ENCODE measurements at places on chromosomes 12 and 14.
A peak's percentile ranks its signal among the peaks of the same experiment; 100 is the strongest.

DNA sequence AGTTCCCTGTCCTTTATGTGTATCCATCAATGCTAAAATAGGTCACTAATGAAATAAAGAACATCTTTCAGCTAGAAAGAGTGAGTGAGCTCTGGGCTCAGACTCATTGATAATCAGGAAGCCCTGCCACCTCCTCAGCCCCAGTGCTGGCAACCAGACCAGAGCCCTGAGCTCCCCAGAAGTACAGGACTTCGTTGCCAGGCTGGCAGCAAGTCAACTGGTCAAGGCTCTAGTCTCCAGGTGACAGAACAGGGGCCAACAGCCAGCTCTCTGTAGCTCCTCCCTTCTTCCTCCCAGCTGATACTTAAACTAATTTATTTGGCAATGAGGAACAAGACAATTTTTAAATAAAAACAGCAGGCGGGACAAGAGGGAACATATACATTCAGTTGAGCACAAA, 145.3 kb downstream of the EGLN3 start:
- no peak for DNase-seq

- DNase-seq: no peak
Measured at GRCh38 chr12:89975574-89975973, 266.9 kb upstream of the ATP2B1 start.

- DNase-seq: no peak
Measured at GRCh38 chr12:132481771-132482745, 7.9 kb upstream of the FBRSL1 start.

DNA sequence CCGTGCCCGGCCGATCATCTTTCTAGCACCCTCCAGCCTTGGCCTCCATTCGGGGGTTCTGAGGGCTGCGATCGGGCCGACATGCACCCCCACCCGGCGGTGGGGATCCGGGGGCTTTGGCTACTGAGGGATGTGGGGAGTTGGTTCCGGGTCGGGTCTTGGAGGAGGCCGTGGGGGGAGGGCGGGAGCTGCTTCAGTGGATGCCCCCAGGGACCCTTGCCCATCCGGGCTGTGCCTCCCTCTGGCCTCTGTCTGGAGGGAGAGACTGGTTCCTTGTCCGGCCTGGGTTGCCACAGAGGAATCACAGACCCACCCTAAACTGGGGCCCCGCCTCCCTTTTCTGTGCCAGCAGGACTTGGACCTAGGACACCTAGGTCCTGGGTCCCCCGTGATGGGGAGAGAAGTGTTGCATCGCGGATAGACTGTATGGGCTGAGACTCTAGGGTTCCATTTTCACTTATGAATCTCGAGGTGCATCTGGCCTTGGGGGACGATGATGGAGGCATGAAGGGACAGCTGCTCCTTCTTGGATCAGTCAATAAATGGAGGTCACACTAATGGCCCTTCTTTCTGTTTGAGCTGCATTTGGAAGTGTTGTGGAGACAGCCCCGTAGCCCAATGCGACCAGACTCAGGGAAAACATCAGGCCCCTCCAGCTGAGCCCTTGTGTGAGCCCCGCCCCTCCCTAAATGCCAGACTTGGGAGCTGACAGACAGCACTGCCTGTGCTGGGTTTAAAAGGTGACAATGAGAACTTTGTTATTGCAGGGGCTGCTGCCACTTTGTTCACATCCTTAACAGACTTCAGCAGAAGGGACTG, 577 bp downstream of the DTX3 start:
- DNase-seq: no peak

GRCh38 chr14:52463375-52463774, 88.9 kb downstream of the TXNDC16 start:
- no peak for DNase-seq

- no peak for DNase-seq
Measured at GRCh38 chr14:89241934-89242651, 174.9 kb downstream of the FOXN3 start.

DNA sequence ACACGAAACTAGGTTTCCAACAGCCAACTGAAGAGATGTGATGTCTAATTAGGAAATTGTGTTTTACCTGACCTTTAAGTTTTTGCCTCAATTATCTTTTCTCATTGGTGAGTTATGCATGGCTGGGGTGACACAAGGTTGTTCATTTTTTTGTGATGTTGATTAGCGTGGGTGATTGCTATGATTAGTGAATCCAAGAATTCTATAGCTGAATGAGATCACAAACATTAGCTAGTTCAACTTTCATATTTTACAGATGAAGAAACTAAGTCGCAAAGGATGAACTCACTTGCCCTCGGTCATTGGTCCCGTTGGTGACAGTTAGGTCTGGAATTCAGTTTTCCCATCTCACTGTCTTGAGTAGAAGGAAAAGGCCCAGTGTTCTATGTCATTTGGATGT, 32.6 kb upstream of the LMNTD1 start:
- no peak for DNase-seq

DNA sequence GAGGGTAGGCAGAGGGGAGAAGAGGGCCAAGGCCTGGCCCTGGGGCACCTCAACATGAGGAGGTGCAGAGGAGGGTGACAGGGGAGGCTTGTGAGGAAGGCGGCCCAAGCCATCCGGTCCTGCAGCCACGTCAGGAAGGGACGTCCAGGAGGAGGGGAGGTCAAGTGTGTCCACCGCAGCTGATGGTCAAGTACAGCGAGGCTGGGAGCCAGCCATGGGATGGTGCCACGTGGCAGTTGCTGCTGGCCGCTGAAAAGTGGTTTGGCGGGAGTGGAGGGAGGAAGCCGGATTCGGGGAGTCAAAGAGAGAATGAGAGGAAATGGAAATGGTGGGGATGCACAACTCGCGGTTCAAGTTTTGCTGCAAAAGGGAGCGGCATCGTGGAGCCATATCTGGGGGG, 41.2 kb downstream of the PRIMA1 start:
- no peak for DNase-seq

- DNase-seq: peak; percentile 68
Measured at GRCh38 chr14:95516554-95517181, at the start of gene SYNE3. SYNE3 (minus strand) TSS chr14:95516650; CDS start chr14:95475821, 40,829 bp downstream.

DNA sequence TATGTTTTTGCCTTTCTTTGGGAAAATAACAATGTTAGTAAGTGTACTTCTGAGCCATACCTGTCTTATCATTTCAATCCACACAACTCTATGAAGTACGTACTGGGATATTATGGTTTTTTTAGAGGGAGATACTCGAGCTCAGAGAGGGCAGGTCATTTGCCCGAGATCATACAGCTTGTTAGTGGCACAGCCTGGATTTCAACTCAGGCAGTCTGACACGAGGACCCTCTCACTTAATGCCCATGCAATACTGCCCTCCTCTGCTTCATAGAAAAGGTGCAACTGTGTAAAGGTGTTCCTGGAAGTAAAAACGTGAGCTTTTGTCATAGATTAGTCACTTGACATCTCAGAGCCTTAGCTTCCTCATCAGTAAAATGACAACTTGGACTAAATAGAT, 128.0 kb downstream of the NDUFA12 start:
- DNase-seq: no peak

DNA sequence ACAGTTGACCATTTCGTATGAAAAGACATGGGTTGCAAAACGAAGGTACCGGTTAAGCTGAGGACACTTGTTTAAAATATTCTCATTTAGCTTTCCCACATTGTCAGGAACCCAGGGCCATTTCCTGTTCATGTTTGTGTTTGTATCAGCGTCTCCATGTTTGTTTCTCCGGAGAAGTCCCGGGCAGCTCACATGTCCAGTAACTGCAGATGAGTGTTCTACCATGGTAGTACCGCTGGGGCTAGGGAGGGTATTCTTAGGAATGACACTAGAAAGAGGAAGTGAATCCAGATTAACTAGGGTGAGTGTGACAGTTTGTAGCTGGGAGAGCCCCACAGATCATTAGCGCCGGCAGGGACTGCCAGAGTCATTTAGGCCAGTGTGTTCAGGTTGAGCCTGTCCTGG, 50.0 kb upstream of the EVL start:
- no peak for DNase-seq

DNA sequence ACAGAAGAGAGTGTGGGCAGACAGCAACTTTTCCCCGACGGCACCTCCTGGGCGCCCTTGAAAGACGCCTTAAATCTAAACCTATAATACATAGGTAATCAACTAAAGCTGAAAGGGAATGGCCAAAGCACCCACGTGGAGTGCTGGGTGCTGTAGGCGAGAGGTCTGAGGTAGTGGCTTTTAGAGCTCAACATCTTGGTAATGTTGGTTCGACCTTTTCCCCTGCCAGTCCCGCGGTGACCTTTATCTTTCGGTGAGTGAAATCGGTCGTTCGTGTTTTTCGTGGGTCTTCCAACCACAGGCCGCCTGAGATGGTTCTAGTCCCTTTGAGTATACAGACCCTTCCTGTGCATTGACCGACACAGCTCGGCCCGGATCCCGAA, 9.1 kb downstream of the OR6S1 start:
- DNase-seq: no peak

DNA sequence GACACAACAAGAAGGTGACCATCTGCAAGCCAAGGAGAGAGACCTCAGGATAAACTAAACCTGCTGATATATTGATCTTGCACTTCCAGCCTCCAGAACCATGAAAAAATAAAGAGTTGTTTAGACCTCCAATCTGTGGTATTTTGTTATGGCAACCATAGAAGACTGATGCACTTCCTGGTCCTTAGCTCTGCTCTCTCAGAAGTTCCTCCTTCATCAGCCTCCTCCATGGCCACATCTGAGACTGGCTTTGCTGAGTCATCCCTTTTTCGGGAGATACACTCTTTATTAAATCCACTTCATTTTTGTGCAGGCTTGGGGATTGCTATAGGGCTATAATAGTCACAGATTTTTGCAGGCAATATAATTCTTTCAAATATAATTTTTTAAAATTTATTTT, 89.6 kb upstream of the ATF7IP start:
- DNase-seq: no peak

DNA sequence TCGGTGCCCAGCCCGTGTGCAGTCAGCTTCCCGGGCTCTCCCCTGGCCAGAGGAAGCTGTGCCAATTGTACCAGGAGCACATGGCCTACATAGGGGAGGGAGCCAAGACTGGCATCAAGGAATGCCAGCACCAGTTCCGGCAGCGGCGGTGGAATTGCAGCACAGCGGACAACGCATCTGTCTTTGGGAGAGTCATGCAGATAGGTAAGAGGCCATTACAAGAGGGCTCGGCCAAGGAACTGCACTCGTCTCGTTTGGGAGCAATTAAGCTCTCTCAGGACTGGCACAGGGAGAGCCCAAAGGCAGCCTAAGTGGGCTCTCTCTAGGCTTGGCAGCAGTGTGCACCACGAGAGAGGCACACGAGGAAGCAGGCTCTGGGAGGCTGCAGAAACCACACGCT, 3.7 kb downstream of the WNT5B start:
- DNase-seq: no peak

DNA sequence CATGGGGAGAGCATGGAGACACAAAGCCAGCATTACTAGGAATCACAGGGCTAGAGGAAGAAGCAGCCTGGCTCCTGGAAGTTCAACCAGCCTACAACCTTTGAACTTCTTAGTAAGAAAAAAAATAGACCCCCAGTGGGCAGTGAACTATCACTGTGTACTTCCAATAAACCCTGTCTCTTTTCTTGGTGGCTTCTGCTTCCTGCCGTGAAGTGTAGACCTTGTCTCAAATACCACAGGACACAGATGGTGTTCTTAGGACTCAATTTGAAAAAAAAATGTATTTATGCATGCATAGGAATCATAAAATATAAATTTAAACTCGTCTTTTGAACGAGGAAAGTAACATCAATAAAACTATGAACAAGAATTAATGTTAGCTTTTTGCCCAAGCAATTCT, 3.6 kb upstream of the PTGER2 start:
- no peak for DNase-seq

GRCh38 chr14:105525861-105526775, at the start of gene TMEM121:
TMEM121 (plus strand) TSS chr14:105526583; CDS start chr14:105528835, 2,252 bp downstream.
- no peak for DNase-seq

- DNase-seq: no peak
Measured at GRCh38 chr14:73324533-73324932, 87.2 kb downstream of the PAPLN start.

DNA sequence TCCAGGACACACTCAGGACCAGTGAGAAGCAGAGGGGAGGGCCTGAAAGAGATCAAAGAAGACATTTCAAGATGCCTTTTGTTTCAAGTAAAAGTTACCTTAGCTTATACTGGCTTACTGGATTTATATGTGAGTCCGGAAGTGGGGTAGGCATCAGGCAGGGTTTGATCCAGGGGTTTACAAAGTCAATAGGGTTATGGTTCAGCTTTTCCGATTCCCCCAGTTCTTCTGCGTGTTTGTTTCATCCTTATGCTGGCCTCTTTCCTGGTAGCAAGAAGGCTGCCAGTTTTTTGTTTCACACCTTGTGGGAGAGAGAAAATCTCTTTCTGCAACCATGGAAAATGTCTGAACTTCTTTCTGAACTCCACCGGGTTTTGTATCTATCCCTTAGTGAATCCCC, 126.3 kb downstream of the ESRRB start:
- DNase-seq: no peak

GRCh38 chr12:56230432-56231183, 757 bp downstream of the SLC39A5 start:
- DNase-seq: no peak

DNA sequence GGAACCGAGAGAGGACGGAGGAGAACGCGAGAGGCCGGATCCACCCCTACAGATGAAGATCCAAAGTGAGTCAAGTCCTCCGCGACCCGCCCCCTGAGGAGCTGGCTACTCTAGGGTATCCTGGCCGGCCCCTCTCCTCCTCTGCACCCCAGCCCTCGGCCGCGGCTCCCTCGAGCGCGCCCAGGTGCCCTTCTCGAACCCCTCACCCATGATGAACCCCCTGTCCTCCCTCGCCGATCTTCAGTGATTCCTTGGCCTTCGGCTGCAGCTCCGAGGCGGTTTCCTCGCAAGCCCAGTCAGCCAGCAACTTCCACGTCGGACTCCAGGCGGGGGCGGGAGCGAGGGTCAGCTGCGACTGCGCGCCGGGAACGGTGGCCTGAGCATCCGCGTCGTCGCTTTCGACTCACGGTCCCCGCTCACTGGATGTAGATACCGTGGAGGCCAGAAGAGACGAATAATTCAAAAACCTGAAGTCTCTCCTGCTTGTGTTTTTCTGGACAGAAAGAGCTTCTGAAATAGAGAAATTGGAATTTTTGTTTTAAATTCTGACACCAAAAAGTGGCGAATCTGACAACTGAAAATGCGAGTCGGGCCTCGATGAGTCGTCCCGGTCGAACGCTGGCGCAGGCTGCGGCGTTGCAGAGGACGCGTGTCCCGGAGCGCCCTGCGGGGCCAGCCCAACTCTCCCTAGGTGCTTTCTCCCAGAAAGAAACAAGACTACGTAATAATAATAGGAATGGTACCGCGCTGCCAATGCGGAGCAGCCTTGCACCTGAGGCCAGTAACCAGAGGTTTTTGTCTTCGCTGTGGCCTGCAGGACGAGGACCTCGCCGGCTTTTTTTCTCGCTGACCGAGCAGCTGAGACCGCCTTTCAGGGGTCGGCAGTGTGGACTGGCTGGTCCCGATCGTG, at the start of gene ARL1:
TSS of gene ARL1 (minus strand) at position 337 of the 910 bp plus-strand sequence. CDS start at position 210, 127 bp downstream.
- DNase-seq: peak; percentile 68

DNA sequence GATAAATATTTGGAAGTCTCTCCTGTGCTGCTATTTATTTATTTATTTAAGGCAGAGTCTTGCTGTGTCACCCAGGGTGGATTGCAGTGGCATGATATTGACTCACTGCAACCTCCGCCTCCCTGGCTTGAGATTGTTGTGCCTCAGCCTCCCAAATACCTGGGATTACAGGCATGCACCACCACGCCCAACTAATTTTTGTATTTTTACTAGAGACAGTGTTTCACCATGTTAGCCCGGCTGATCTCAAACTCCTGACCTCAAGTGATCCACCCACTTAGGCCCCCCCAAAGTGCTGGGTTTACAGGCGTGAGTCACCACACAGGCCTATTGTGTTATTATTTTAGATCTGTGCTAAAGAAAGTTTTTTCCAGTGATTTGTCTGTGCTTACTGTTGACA, 225.2 kb downstream of the CCER1 start:
- DNase-seq: no peak
